Tibial nerve (tissue), 4 donors: ENCODE measurements at places on chromosomes 16 and 17. TPM values are rescaled to one million over a fixed set of nuclear protein-coding genes. Genes with fewer than 3 reads are reported as not detected.
A peak's percentile ranks its signal among the peaks of the same experiment; 100 is the strongest.

The FBXW10 gene
- not detected for total RNA-seq

GRCh38 chr17:73933871-73934270, 269.6 kb upstream of the RPL38 start:
- H3K27ac ChIP-seq: no peak overlapping the region
- no peak for DNase-seq

DNA sequence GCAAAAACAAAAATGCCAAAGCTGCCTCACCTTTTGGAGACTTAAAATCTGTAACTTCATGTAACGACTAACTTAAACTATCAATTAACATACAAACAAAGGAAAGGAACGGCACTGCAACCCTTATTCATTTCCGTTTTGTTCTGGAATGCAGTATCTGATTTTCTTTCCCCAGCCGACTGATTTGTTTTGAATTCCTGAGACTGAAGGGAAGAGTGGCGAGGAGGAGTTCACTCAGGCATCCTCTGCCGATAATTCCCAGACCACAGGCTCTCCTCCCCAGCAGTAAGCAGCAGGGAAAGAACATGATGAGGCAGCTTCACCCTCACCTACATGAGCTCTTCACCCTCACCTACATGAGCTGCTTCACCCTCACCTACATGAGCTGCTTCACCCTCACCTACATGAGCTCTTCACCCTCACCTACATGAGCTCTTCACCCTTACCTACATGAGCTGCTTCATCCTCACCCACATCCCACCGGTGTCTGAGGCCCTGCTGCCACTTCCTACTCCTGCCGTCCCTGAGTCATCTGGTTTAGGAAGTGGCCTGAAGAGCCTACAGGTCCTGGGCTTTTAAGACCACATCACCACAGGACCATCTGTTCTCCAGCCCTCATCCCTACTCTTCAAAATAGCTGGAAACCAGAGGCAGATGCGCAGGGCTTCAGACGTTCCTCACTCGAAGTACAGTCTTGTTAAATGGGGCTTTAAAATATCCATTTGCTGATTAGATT, 168.0 kb upstream of the RPH3AL start:
- H3K27me3 ChIP-seq: no peaks in the 10 kb centered on the region

DNA sequence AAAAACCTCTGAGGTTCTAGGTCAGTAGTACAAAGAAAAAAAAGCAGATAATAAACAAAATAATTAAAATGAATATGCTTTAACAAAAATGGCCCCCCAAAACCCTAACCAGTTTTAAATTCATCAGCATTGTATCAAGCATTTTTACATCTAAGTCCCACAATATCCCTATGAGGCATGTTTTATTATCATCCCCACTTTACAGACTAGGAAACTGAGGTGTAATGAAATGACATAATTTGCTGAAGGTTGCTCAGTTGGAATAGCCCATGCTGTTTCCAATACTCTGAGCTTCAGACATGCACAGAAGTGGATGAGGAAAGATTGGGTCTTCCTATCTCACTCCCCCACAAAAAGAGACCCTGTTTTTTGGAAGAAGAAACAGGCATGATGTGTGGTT, 88.3 kb downstream of the SNX11 start:
- H3K4me1 ChIP-seq: no peaks in the 10 kb centered on the region
- no peaks in the 10 kb centered on the region for H3K27me3 ChIP-seq
- DNase-seq: no peak
- no peak overlapping the region for H3K4me3 ChIP-seq
- no peaks in the 10 kb centered on the region for H3K36me3 ChIP-seq

DNA sequence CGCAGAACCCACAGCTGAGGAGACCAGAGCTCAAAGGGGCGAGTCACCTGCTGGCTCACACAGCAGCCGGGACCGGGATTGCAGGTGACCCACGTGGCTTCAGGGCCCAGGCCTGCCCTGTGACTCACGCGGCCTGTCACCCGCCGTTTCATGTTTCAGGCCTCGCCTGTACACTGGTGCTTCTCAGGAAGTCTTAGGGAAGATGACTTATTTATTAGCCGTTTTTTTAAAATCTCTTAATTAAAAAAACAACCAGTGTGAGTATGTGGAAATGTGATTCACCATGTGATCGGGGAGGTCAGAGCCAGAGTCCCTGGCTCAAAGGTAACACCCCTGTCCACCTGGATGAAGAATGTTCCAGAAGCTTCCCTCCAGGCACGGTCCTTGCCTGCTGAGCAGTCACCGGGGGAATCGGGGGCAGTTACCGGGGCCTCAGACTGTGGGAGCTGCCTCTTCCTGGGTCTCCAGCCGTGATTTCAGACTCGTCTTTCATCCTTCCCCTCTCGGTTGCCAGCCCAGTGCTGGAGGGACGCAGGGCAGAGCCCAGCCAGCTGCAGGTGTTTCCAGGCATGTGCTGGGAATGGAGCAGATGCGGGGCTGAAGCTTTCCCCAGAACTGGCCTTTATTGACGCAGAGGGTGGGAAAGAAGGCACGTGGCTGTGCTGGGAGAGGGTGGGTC, 49.3 kb downstream of the CMIP start:
- no peaks in the 10 kb centered on the region for H3K36me3 ChIP-seq
- H3K4me3 ChIP-seq: no peak overlapping the region
- DNase-seq: no peak
- H3K27ac ChIP-seq: peak overlapping the region; percentile 23
- peaks cover 92% of the 10 kb centered on the region for H3K4me1 ChIP-seq

The SEPTIN1 gene
- total RNA-seq: 4.8 TPM

DNA sequence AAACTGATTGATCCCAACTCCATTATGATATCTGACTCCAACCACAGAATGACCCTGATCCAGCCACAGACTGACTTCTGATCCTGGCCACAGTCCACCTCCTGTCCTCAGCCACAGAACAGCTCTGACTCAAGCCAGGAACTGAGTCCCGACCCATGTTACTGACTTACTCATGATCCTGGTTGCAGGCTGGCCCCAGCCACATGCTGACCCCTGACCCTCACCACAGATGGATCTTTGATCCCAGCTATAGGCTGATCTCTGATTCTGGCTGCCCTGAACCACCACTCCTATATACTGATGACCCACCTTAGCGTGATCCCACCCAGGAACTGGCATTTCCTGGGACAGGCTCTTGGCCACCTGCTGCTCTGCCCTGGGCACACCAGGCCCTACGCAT, 32.2 kb upstream of the IL21R start:
- H3K4me3 ChIP-seq: no peak overlapping the region
- no peak overlapping the region for H3K27ac ChIP-seq
- H3K4me1 ChIP-seq: no peaks in the 10 kb centered on the region
- no peaks in the 10 kb centered on the region for H3K27me3 ChIP-seq

- H3K4me1 ChIP-seq: peaks cover 4% of the 10 kb centered on the region
- no peak for DNase-seq
- peaks cover 21% of the 10 kb centered on the region for H3K27me3 ChIP-seq
These were observed 37.9 kb downstream of the ATP2C2 start for GRCh38 chr16:84406006-84406963.

The DNAJC7 gene
- total RNA-seq: 64.1 TPM

The YBX2 gene
- total RNA-seq: 0.39 TPM

- H3K4me3 ChIP-seq: no peak overlapping the region
- H3K36me3 ChIP-seq: no peaks in the 10 kb centered on the region
- peaks cover 30% of the 10 kb centered on the region for H3K4me1 ChIP-seq
- no peaks in the 10 kb centered on the region for H3K27me3 ChIP-seq
- DNase-seq: no peak
These were observed 8.2 kb upstream of the CIITA start for GRCh38 chr16:10868596-10869469.

DNA sequence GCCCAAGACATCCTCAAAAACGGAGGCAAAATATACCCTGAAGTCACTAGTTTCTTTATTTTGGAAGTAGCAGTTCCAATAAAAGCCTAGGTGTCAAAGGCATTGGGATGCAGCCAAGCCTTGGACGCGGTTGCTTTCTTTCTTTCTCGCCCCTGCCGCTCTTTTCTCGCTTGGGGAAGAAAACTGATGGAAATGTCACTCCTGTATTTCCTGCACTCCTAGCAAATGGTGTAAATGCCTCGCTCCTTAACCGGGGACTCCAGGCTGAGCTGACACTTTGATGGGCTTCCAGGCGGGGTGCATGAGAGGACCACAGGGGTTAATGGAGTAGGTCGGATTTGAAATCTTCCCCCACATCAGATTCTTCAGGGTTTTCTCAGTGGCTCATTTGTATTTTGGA, 114.1 kb downstream of the FOXL1 start:
- H3K27ac ChIP-seq: no peak overlapping the region
- no peaks in the 10 kb centered on the region for H3K4me1 ChIP-seq
- no peak for DNase-seq
- no peaks in the 10 kb centered on the region for H3K27me3 ChIP-seq
- H3K4me3 ChIP-seq: no peak overlapping the region
- no peaks in the 10 kb centered on the region for H3K36me3 ChIP-seq

The SLC38A8 gene
- total RNA-seq: not detected

DNA sequence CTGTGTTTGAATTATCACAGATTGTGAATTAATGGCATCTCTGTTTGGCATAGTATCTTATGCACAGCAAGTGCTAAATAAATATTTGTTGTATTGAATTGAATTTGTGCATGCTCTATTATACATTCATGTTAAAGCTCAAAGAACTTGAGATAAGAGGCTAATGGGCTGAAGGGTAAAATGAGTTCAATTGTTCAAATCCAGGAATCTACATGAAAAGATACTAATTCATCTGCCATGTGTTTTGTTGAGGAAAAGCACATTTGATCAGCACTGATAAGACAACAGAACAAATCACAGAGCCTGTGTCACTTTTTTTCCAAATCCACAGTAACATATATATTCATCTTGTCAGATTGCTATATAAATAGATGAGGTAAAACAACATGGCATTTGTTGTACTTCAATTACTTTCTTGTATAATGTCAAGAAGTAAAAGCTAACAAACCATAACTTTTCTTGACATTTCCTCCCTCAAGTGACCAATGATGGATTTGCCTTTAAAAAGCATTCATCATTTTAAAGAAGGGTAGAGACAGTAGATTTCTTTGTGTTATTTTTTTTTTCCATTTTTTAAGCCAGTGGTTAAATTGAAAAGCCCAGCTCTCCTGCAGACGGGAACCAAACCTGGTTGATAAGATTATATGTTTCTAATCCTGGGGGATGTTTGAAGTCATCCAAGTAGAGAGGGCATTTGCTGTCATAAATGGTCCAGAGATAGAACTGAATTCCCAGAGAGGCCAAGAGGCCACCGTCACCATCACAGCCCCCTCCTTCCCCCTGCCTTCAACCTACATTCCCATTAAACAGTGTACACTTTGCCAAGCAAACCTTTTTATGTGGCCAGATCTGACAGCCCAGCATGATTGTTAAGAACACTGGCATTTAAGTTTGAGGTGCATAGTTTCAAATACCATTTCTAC, 123.0 kb downstream of the CHD9NB start:
- H3K27ac ChIP-seq: no peak overlapping the region
- H3K4me3 ChIP-seq: no peak overlapping the region
- H3K4me1 ChIP-seq: no peaks in the 10 kb centered on the region
- no peaks in the 10 kb centered on the region for H3K27me3 ChIP-seq
- H3K36me3 ChIP-seq: no peaks in the 10 kb centered on the region

The MRPL27 gene
- 32.4 TPM for total RNA-seq

- H3K36me3 ChIP-seq: no peaks in the 10 kb centered on the region
- DNase-seq: no peak
- peaks cover 13% of the 10 kb centered on the region for H3K27me3 ChIP-seq
- no peak overlapping the region for H3K27ac ChIP-seq
These were observed 4.7 kb downstream of the FAM83G start for GRCh38 chr17:18999911-19000310.

DNA sequence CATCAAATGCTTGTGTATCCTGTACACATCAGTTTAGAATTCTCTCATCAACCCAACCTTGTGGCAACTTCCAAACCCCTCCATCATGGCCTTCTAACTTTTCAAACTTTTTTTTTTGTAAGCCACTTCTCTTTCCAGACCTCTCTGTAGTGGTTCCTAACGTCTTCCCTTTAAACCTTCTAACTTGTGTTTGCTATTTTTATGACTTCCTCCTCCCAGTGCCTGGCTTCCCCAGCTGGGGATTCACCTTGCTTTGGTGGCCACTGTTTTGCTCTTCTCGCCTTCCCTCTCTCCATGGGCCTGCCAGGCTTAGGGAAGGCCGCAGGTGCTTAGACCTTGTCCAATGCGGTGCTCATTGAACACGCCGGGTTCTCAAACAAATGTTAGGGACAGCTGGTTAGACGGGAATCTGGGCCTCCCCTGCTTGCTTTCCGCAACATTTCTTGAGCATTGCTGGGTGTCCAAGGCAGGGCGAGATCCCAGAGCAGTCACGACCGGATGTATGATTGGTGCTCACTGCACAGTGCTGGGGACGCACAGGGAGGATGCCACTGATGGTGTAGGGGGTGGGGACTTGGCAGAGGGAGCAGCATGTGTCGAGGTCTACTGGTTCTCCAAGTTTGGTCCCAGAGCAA, 1.1 kb upstream of the XYLT2 start:
- no peak overlapping the region for H3K27ac ChIP-seq
- H3K4me1 ChIP-seq: peaks cover 35% of the 10 kb centered on the region
- no peaks in the 10 kb centered on the region for H3K27me3 ChIP-seq
- H3K4me3 ChIP-seq: no peak overlapping the region
- no peak for DNase-seq

DNA sequence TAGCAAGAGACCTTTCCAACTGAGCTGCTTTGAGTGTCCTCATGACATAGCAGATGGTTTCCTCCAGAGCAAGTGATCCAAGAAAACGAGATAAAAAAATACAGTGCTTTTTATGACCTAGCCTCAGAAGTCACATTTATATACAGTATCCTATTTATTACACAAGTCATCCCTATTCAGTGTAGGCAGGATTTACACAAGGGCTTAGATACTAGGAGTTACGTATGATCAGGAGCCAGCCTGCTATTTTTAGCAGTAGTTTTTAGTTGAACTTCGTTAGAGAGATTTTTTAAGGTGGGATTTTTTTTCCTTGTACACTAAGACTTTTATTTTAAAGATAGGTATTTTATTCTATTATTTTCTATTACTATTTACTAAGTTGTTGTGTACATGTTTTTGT, 58.4 kb downstream of the PHKB start:
- DNase-seq: no peak
- no peak overlapping the region for H3K27ac ChIP-seq
- H3K27me3 ChIP-seq: no peaks in the 10 kb centered on the region
- no peak overlapping the region for H3K4me3 ChIP-seq
- H3K36me3 ChIP-seq: no peaks in the 10 kb centered on the region

GRCh38 chr16:79607587-79607986, 7.0 kb upstream of the MAF start:
- H3K4me3 ChIP-seq: no peak overlapping the region
- no peak for DNase-seq
- H3K4me1 ChIP-seq: peaks cover 16% of the 10 kb centered on the region
- H3K27ac ChIP-seq: no peak overlapping the region
- no peaks in the 10 kb centered on the region for H3K36me3 ChIP-seq

- no peaks in the 10 kb centered on the region for H3K4me1 ChIP-seq
- H3K4me3 ChIP-seq: no peak overlapping the region
- H3K36me3 ChIP-seq: no peaks in the 10 kb centered on the region
- H3K27me3 ChIP-seq: no peaks in the 10 kb centered on the region
These were observed 180.1 kb downstream of the HS3ST3A1 start for GRCh38 chr17:13421581-13422130.

The CA4 gene
- 1.0 TPM for total RNA-seq
